ENCODE measurements at places on chromosomes 2 and 18. TPM values are rescaled to one million over a fixed set of nuclear protein-coding genes. Genes with fewer than 3 reads are reported as not detected.

Gene VAMP8
- total RNA-seq: 3.2 TPM

Gene ABCG5
- total RNA-seq: not detected

Gene PDCD1
- not detected for total RNA-seq

Gene KCMF1
- 23.7 TPM for total RNA-seq

Gene IL36G
- not detected for total RNA-seq

Gene SPATA3
- total RNA-seq: not detected

Gene PXDN
- total RNA-seq: 509 TPM

Gene UGT1A10
- total RNA-seq: not detected

Gene CEBPZOS
- total RNA-seq: 15.4 TPM

Gene SCN3A
- total RNA-seq: not detected

Gene TFCP2L1
- 0.16 TPM for total RNA-seq

Gene TXNDC2
- total RNA-seq: 0.64 TPM

Gene CMPK2
- 4.7 TPM for total RNA-seq

Data from epithelial cell of alveolus of lung (primary cell).